ENCODE measurements at places on chromosomes 1 and 21.

- no peak for DNase-seq
Measured at GRCh38 chr1:59027177-59027576, 243.3 kb upstream of the JUN start.

DNA sequence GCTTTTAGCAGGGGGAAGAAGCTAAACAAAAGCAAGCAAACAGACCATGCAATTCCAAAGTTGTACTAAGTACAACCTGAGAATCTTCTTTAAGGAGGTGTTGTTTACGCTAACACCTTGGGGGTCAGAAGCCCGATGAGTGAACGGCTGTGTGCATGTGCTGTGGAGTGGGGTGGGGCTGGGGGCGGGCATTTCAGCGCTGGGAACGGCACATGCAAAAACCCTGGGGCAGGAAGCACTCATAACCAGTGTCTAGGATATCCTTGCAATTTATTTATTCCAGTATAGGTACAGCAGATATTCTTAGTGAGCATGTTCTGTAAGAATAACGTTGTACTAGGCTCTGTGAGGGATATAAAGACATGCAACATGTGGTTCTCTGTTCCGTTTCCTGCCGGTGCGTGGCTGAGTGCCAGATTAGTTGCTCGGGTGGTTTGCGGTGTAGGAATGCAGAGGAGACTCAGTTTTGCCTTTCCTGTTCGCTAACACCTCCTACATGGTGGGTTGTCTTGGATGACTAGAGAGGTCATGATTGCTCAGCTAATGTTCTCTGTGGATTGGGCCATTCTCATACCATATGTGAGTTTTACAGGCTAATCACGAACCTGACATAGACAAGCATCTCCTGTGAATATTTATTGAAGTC lies 3.7 kb downstream of the FASLG start:
- DNase-seq = peak; percentile 69

GRCh38 chr1:45769261-45769932 lies 18.9 kb upstream of the IPP start:
- DNase-seq = no peak

GRCh38 chr1:183480971-183481441 lies 8.7 kb downstream of the SMG7 start:
- no peak for DNase-seq

- DNase-seq = no peak
Measured at GRCh38 chr21:44502171-44502958, 37.6 kb downstream of the KRTAP10-1 start.

GRCh38 chr1:201566529-201566823 lies 27.5 kb downstream of the NAV1 start:
- DNase-seq = no peak
